Amniotic epithelial cell (primary cell): ENCODE measurements at places on chromosomes 1 and 21.

DNA sequence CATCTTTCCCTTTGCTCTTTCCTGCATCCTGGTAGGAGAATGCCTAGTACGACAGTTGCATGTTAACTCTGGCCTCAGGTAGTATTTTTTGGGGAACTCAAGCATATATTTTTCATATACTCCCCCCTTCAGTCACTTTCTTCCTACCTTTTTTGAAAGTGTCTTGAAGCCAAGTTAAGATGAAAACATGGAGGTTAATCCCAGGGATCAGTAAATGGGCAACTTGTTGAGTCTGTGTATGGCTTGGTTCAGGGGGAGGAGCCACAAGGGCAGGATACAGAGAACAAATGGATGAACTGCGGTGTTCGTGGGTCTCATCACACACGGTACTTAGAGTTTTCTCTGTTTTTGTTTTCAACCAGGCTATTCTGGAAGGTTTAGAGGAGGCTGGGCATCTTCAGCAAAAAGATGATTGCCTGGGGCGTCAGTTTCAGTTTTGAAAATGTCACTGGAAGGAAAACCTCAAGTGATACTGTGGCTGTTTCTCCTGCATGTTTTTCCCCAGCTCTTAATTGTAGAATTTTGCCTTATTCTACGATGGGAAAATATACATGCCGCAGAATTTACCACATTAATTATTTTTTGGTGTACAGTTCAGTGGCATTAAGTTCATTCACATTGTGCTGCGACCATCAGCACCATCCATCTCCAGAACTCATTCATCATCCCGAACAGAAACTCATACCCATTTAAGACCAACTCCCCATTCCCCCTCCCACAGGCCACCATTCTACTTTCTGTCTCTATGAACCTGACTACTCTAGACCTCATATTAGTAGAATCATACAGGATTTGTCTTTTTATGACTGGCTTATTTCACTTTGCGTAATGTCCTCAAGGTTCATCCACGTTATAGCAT, 71.5 kb downstream of the MAP10 start:
- no peak for DNase-seq

DNA sequence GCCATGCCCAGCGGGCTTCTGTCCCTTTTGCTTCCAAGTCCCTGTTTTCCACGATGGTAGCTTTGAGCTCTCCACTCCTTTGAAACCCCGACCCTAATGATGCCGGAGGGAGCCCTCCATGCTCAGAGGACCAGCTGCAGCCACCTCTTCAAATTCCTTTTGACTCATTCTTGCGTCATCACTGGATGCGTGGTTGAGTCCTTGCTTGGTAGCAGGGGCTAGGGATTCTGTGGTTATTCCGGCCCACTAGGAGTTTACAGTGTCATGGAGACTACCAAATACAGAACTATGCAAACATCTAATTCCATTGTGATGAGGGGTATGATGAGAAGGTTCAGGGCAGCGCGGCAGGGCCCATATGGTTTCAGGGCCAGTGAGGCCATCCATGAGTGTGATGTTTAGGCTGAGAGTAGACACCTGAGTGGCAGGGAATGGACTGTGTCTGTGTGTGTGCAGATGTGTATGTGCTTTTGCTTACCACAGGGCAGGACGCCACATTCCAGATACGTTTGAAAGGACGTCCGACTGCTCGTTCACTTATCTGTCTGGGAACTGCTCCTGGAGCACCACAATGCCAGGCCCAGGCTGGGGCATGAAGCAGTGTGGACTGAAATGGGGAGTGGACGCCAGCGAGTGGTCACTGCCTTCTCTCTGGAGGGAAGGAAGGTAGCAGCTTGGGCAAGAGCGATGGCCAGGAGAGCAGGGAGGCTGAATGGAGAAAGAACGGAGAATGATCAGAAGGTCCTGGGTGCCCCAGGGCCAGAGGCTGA, 30.4 kb upstream of the ZBTB21 start:
- peak; percentile 98 for DNase-seq

- DNase-seq: no peak
Measured at GRCh38 chr1:31902510-31902860, 35.7 kb downstream of the PTP4A2 start.

DNA sequence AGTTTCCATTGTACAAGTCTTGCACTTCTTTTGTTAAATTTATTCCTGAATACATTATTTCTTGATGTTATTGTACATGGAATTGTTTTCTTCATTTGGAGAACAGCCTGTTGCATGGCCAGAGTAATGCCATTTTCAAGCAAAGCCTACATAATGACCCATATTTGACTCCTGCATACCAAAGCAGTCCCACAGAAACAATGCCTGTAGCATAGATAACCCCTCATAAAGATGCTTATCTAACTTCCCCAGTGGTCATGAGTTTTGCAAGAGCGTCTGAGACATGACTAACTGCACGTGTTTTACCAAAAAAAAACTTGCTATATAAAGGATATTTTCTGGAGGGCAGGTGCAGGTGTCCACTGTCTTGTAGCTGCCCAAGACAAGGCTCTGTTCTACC, 30.3 kb upstream of the RLF start:
- DNase-seq: peak; percentile 77

- no peak for DNase-seq
Measured at GRCh38 chr1:25797939-25798338, 2.1 kb upstream of the SELENON start.

- no peak for DNase-seq
Measured at GRCh38 chr1:204103431-204103741, 30.5 kb downstream of the SOX13 start.

GRCh38 chr1:178726087-178726517, 1.1 kb downstream of the RALGPS2 start:
- peak; percentile 86 for DNase-seq

GRCh38 chr1:58283388-58284224, 262.9 kb downstream of the OMA1 start:
- no peak for DNase-seq

DNA sequence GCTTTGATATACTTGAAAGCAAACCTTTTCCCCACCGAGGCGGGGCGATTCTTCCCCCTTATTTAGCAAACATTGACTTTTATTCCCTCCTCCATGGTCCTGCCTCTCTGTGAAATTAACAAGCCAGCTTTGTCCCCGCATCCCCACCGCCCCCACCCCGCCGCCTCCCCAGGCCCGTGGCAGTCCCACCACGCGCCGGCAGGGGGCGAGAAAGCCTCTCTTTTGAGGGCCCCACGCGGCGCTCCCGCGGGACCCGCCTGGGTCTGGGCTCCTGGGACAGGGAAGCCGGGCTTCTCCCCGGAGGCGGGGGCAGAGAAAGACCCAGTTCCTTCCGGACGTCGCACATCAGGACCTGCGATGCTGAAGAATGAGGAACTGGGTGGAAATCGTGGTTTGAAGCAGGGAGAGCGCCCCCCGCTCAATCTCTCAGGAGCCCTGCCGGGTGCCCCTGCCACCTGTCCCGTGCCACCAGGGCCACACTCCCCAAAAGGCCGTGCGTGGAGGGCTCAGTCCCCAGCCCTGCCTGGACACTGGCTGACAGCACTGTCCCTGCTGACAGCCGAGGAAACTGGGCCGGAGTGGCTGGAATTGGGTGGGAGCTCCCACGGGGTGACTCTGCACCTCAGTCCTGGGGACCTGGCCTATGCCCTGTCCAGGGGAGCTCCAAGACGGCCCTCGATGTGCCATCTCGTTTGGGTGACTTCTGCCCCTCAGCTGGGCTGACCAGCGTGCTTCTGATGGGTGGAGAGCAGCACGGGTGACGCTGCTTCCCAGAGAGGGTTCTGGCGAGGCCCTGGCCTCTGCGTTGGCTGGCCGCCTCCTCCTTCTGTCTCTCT, 8.6 kb upstream of the ACTRT2 start:
- no peak for DNase-seq
